ENCODE measurements at places on chromosomes 4 and X. TPM values are rescaled to one million over a fixed set of nuclear protein-coding genes. Genes with fewer than 3 reads are reported as not detected.

The FDCSP gene
- 0.18 TPM for polyA plus RNA-seq

The F9 gene
- polyA plus RNA-seq = not detected

The FGB gene
- polyA plus RNA-seq = 213 TPM

The PAGE4 gene
- polyA plus RNA-seq = not detected

The RRH gene
- 0.28 TPM for polyA plus RNA-seq

Measured in large intestine (tissue), 12 donors.